ENCODE measurements at places on chromosomes 3 and 15.

- DNase-seq, result no peak
These were observed 99.6 kb upstream of the FHIT start for GRCh38 chr3:61350782-61351309.

GRCh38 chr15:78796510-78796909 is 14.8 kb downstream of the ADAMTS7 start:
- DNase-seq, result no peak

GRCh38 chr3:168671091-168671490 is 575.4 kb upstream of the GOLIM4 start:
- no peak for DNase-seq

GRCh38 chr3:24184528-24185176 is 239.6 kb downstream of the NR1D2 start:
- no peak for DNase-seq

DNA sequence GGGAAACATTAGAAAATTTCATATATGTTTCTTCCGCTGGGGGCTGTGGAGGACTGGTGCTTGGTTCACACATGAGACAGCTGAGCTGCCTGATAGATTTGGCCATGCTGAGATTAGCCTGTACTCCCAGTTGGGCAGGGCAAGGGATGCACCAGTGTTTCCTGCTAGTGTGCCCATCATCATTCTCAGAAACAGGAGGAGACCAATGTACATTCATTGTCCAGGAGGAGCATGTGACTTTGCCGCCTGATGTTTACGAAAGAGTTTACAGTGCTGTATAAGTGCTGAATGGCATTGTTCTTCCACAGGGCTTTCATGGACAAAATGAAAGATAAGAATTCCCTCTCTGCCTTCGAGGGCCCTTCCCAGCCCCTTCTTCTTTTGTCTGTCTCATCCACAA is 311.1 kb upstream of the THBS1 start:
- DNase-seq, result no peak

DNA sequence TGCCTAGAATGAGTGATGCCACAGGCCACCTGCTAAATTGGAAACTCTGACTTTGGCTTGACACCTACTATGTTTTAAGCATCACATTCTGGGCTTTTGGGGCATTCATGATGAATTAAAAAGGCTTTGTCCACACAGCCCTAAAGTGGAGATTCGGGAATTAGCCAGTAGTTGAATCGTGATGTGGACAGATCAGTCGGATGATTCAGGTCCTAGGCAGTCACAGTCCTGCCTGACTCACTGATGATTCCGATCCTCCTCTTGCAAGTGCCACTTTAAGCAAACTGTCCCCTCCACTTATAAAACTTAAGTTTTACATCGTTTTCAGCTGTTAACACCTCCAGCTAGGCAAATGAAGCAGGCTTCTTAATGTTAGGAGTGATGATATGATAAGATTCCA is 75.3 kb downstream of the SYNPR start:
- no peak for DNase-seq

GRCh38 chr3:123521179-123521969 is 63.5 kb downstream of the HACD2 start:
- DNase-seq, result no peak

Measured in stimulated activated CD8-positive, alpha-beta memory T cell treated with anti-CD3 and anti-CD28 coated beads, Interleukin-2, amount 100 ng/mL, for 1 hour (primary cell).